ENCODE measurements at places on chromosomes 6 and 20.

DNA sequence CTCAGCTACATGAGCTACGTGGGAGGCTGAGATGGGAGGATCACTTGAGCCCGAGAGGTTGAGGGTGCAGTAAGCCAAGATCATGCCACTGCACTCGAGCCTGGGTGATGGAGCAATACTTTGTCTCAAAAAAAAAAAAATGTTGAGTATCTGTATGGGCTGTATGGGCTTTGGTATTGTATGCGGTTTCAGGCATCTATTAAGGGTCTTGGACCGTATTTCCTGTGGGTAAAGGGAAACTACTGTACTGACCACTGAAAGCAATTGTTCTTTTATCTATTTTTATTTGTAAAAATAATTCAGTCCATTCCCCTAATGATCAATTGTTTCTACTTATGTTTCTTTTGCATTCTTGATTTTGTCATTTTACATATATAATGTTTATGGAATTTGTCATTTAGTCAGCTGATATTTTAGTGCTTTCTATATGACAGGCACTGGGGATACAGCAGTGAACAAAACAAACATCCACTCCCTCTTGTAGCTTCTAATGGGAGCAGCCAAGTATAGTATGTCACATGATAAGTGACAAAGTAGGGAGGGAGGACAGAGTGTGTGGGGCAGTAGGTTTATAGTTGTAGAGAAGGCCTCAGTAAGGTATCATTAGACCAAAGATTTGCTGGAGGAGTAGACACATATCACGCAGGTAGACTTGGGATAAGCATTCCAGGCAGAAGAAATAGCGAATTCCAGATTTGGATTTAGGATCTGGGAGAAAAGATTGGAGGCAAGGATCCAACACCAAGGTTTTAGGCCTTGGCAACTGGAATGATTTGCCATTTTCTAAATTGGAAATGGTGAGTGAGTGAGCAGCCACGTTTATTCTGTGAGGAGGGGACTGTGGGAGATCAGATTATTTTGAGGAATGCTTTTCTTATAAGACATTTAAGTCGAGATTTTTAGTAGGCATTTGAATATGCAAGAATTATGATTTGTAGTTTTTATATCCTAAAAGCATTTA is 6.0 kb downstream of the PCMT1 start:
- no peak for DNase-seq

DNA sequence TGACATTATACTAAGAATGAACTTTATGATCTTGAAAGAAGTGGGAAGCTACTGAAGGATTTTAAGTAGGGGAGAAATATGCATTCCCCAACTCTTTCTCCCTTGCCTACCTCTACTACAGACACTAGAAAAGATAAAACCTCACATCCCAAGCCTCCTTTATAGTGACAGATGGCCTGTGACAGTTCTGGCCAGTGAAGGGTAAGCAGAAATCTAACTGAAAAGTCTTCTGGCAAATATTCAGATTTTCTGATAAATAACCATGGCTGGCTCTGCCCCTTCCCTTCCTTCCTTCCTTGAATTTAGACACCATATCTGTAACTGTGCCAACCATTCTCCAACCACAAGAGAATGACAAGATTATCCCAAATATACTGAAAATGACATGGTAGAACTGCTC is 10.2 kb upstream of the BEND6 start:
- DNase-seq: no peak

DNA sequence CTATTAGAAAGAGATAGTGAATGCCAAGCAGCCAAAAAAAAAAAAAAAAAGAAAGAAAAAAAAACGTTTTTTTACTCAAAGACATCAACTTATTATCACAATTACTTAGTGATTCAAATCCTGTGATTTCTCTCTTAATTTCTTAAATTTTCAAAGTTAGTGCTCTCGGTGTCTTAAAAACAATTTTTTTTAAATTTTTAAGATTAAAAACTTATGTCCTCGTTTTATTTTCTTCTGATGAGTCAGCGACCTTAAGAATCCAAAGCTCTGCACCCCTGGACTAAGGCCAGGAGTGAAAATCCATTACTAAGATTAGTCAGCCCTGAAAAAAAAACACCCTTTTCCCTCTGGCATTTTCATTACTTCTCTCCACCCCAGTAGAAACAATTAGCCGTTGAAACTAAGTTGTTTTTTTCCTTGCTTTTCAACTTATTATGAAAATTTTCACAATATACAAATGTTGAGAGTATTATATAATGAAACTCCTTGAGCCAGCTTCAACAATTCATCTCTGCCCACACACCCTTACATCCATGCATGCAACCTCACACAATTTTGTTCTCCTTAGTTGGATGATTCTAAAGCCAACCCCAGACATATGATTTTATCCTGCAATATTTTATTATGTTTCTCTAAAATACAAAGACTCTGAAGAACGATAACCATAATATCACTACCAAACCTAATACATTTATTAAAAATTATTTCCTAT is 85.6 kb upstream of the CARMIL1 start:
- DNase-seq: peak; percentile 33

- peak; percentile 48 for DNase-seq
Observed at GRCh38 chr6:131061041-131061750, 1.8 kb downstream of the EPB41L2 start.

DNA sequence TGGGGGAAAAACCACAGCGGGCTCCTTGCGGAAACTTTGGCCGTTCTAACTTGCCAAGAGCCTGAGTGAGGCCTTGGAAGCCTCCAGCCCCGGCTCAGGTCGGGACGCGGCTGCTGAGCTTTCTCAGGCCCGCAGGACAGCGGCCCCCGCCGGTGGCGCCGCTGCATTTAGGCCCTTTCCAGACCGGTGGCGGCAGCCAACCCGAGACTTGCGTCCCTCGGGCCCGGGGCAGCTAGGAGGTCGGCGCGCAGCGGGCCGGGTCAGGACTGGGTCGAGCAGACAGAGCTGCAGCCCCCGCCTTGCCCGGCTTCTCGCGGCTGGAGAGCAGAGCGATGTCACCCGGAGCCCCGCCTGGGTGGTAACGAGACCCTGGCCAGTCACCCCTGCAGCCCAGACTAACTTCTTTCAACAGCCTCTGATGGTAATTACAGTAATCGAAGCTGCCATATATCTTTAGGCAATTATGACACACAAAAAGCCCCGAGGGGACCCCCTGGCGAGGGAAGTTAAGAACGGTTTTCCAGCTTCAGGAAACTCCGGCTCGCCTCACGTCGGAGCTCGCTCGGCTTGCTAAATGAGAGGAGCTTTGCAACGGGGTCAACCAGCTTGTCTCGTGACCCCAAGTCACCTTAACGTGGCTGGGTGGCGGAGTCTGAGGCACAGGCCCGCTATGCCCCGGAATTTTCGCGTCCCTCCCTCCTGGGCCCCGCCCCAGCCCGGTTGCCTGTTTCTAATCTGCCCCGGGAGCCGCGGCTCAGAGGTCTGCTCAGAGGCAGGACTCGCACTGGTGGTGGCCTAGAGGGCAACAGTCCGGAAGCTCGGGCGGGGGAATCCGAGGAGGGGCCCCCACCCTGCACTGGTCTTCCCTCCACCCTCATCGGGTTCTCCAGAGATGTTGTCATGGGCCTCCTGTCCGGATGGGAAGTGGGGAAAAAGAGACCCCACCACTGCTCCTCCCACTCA is 3.0 kb downstream of the NR2E1 start:
- peak; percentile 54 for DNase-seq

- DNase-seq: no peak
Observed at GRCh38 chr20:12455148-12455547, 537.5 kb downstream of the BTBD3 start.

- DNase-seq: no peak
Observed at GRCh38 chr6:31407699-31408098, 4.3 kb downstream of the MICA start.

DNA sequence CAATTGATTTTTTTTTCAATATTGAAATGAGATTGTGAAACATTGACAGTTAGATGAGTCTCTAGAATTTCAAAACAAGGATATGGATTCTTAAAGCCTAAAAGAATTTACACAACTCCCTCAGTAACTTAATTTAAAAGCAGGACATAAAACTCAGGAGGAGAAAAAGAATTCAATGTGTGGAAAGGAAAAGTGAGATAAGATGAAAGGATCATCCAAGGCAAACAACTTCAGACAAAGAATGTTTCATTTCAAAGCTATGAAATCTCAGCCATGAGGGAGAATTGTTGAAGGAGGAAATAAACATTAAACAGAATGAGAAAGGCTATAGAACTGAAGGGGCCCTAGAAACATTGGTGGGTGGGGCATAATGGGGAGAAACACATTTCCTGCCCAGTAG is 191.7 kb upstream of the NOX3 start:
- DNase-seq: no peak

- no peak for DNase-seq
Observed at GRCh38 chr6:54722328-54722727, 124.2 kb upstream of the FAM83B start.

DNA sequence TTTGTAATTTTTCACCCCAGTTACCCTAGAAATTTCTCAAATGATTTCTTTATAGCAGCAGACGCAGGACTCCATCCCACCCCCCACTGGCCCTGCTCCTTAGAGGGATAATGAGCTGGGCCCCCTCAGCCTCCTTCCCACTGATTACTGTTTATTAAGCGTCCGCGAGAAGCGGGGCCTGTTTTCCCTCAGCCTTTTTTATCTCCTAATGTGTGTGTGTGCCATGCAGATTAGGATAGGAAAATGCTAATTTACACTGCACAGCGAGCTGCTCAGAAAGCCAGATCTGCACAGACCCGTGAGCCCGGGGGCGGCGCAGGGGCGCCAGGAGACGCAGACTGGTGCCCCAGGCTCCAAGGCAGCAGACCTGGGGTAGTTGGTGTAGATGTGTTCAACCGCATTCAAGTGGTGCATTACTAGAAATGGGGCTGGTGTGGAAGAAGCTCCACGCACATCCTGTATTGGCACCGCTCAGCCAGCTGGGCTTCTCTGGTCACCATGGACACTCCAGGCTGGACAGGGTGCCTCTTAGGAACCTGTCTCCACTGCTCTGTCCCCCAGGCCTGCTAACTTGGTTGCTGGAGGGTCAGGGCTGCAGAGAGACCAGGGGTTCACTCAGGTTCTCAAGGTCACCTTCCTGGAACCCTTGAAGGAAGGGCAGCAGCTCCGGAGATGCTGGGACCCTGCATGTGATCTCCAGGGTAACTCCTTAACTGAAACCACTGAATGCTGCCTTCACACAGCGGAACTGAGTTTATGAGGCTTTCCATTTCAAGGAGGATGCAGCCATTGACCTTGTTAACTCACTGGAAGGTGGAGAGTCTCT is 256.3 kb downstream of the ERMARD start:
- DNase-seq: no peak

DNA sequence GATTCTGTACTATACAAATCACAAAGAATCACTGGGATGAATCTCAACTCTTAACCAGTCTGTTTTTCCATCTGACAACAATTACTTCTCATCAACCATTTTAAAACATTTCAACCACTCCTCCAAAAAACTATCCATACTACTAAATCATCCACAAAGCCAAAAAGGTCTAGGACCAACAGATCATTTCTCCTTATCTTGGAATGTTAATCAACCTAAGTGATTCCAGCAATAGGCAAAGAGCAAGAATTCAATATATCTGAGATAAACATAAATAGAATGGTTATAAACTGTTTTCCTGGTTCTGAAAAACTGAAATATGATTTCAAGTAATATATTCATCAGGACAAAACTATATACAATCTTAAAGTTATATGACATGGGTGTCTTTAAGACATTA is 28.6 kb downstream of the RANBP9 start:
- DNase-seq: no peak

DNA sequence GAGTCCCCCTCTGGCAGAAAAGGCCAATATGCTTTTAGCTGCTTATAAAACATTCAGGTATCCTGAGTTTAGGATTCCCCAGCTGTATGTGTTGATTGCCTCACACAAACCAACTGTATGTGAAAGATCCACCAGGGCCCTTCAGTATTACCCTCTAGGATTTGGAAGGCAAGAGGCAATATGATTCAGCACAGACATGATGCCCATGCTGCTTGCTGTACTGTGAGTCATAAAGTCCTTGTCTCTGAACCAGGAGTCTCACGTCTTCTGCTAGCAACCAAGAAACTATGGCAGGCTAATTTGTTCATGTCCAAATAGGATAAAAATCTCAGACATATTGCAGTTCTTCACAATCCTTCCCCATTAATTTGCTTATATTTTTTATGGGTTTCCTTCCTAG is 789.2 kb upstream of the SLC35B3 start:
- no peak for DNase-seq

GRCh38 chr6:35751594-35751993 is 14.8 kb downstream of the ARMC12 start:
- no peak for DNase-seq

DNA sequence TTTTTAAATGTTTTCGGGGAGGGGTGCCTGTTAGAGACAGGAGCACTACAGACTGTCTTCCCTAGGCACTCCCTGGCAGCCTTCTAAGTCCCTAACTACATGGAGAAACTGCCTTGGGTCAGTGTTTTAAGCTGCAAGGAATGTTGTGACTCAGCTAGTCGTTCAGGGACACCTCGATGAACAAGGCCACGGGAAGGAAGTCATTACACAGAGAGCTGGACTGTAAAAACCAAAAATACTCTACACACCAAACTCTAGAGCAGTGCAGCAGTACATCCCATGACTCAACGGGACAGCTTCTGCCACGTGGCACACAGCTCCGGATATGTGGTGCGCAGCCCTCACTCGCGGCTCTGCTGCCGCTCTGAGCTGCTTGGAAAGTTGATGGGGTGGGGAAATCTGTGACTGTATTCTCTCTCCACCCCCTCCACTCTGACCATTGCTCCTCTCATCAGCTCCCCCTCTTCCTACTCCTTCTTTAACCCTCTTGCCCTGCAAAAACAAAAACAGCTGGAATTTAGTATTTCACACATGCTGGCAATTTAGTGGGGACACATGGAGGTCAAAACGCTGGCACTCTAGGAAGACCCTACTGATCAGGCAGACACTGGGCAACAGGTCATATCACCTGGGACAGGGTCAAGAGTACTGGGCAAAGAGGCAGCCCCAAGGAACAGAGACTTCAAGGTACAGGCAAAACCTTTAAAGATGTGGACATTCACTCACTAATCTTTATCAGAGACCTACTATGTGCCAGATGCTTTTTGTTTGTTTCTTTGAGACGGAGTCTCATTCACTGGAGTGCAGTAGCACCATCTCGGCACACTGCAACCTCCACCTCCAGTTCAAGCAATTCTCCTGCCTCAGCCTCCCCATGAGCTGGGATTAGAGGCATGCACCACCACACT is 10.9 kb upstream of the LPIN3 start:
- DNase-seq: no peak

- DNase-seq: no peak
Observed at GRCh38 chr6:95685822-95686221, 108.5 kb downstream of the MANEA start.

DNA sequence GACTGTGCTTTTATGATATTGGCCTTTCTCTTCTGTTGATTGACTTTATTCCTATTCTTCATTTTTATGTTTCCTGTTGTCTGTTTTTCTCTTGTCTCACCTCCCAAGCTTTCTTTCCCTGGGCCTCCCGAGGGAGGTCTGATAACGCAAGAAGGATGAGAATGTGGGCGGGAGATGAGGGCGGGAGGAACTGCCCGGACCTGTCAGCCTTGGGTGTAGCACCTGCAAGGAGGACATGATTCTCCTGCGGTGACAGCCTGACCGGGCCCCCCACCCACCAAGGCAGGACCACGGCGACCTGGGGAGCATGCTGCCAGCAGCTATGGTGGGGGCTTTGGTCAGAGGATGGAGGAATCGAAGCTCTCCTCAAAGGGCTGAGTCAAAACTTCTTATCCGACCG is 86.9 kb downstream of the PLEKHG1 start:
- no peak for DNase-seq

- DNase-seq: no peak
Observed at GRCh38 chr6:75150685-75151412, 55.0 kb downstream of the COL12A1 start.

- DNase-seq: no peak
Observed at GRCh38 chr6:37646097-37646864, 51.4 kb downstream of the MDGA1 start.

- DNase-seq: no peak
Observed at GRCh38 chr6:133957780-133958242, 4.8 kb downstream of the TBPL1 start.

Measured in NCI-H82 (cell line).